ENCODE measurements at places on chromosomes 1 and 21.
A peak's percentile ranks its signal among the peaks of the same experiment; 100 is the strongest.

GRCh38 chr1:232144696-232145230, 485.2 kb downstream of the SIPA1L2 start:
- no peak for DNase-seq

GRCh38 chr1:41950820-41951219, 32.1 kb upstream of the HIVEP3 start:
- DNase-seq: no peak

DNA sequence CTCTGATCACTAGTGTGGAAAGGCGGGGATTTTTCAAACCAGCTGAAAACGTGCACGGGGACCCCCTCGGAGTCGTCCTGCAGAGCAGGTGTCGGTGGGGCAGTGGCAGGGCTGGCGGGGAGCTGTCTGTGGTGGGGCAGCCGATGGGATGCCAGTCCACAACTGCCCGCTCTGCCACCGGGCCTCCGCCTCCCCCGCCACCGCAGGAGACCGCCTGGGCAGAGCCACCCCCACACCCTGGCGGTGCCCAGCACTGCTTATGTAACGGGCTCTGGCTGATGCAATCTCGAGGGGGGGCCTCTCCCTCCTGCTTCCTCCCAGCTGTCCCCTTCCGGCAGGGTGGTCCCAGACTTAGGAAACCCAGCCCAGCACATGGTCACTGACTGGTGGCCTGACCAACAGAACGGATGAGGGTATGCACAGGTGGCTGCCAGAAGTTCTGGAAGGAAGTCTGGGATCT, 9.3 kb downstream of the CHD5 start:
- DNase-seq: peak; percentile 73

- no peak for DNase-seq
Observed at GRCh38 chr1:236907205-236907604, 97.0 kb downstream of the MT1HL1 start.

GRCh38 chr1:154344977-154345837, 19.9 kb downstream of the ATP8B2 start:
- DNase-seq: no peak

DNA sequence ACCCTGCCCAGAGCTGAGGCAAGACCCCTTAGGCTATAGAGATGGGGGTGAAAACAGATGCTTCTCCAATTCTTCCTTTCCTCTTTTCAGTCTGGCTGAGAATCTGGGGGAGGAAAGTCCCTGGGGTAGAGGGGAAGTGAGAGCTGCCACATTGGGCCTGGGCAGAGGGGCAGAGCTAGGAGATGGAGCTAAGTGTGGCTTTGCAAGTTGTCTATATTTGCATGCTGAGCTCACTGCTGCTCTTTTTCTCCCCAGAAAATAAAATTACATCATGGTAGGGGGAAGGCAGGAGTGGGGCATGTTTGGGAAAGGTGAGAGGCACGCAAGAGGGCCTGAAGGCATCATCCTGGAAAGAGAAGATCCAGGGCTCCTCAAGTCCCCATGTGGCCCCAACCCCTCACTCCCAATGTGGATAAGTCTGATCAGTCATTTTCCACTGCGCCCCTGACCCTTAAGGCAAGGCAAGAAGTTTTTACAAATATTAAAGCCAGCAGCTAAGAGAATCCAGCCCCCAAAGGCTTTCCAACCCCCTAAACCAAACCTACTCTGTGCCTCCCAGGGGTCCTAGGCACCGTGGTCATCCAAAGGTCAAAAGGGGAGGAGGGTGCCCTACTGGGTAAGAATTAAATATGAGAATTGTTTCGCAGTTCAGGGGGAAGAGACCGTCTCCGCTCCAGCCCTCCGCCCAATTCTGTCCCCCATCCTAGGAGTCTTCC, 500 bp upstream of the PEA15 start:
- DNase-seq: no peak
